ENCODE measurements at places on chromosomes 3 and 15.

- no peak for DNase-seq
These were observed 8.3 kb downstream of the LRRC2 start for GRCh38 chr3:46557814-46558183.

DNA sequence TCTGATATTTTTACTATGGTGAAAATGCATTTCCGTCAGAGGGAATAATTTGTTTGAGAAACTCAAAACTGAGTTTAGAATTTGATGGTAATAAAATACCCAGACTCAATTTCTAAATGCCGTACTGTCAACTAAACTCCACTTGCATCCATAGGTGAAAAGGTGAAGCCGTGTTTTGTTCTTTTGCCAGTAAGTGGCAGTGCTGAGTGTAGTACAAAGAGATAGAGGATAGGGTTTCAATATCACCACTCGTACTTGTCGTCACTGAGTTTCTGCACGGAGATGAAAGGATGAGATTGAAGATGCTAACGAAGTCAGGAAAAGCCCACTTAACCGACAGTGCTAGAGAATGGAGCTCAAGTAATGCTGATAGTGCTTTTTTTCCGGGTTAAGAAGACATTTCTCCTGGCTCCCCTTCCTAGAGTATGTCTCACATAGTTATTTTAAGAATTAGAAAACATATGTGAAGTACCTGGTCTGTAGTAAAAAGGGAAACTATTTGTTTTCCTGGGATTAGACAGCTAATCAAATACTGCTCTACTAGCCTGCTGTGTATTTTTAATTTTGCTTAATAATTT is 345.1 kb downstream of the IL5RA start:
- no peak for DNase-seq

- no peak for DNase-seq
These were observed 432.2 kb upstream of the LMCD1 start for GRCh38 chr3:8069471-8069870.

- DNase-seq: no peak
These were observed 29.1 kb upstream of the VIPR1 start for GRCh38 chr3:42473083-42473932.

DNA sequence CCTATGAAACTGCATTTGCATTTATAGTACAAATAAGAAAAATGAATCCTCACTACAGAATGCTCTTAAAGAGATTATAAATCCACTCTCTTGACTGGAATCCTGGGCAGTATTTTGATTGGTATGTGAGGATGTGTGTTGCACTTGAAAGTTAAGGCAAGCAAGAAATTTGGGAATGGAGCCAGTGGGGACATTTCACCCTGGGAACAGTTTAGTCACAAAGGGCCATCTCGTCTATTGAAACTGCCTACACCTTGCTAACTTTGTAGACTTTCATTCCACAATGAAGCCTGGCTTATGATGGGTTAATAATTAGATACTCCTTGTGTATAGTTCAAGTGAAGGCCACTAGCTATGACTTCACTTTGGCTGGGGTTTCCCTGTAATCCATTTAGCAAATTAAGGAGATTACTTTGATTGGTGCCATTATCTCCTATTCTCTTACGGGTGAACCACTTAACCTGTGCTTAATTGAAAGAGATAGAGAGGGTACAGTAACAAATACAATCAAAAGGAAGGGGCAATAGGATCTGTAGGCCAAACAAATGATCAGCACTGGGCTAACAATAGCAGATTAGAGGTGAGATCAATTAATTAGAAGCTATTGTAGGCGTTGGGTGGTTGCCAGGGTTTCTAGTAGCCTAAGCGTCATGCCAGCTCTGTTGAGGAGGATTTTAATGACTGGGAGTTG is 146.9 kb upstream of the RARB start:
- no peak for DNase-seq

- DNase-seq: no peak
These were observed 257.6 kb upstream of the STT3B start for GRCh38 chr3:31275038-31275572.

DNA sequence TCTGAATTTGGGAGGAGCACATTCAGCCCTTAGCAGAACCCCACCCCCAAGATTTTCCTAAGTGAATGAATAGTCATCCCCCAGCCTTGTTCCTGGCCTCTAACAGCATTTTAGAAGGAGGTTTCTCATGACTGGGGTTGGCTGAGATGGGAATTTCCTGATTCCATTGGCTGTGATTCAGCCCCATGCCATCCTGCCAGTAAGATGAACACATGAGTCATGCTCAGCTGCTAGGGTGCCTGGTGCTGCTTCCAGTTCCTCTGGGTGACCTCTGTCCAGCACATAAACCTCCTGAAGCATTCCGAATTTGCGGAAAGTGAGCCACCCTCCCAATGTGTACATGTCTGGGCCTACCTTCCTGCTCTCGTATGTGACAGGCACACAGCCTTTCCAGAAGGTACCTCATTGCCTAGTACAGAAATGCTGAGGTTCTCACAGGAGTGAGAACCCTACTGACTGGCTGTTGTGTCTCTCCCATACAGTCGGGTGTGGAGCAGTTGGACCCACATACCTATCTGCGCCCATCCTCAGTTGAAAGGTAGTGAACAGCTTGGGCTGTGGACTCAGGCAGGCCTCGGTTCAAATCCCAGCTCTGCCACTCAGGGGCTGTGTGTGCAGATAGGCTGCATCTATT is 91.7 kb downstream of the APBA2 start:
- no peak for DNase-seq

- no peak for DNase-seq
These were observed 366.3 kb downstream of the TIGIT start for GRCh38 chr3:114660124-114660523.

DNA sequence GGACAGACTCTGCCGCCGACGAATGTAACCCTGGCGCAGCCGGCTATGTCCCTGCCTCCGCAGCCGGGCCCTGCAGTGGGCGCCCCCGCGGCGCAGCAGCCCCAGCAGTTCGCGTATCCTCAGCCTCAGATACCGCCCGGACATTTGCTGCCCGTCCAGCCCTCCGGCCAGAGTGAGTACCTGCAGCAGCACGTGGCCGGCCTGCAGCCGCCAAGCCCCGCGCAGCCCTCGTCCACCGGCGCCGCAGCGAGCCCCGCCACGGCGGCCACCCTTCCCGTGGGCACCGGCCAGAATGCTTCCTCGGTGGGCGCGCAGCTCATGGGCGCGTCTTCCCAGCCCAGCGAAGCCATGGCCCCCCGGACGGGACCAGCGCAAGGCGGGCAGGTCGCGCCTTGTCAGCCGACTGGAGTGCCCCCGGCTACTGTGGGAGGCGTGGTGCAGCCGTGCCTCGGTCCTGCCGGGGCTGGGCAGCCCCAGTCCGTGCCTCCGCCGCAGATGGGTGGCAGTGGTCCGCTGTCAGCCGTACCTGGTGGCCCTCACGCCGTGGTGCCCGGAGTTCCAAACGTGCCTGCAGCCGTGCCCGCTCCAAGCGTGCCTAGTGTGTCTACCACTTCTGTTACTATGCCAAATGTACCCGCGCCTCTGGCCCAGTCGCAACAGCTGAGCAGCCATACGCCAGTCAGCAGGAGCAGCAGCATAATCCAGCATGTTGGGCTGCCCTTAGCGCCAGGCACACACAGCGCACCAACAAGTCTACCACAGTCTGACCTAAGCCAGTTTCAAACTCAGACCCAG is 2.4 kb downstream of the TSC22D2 start:
- DNase-seq: peak; percentile 29

DNA sequence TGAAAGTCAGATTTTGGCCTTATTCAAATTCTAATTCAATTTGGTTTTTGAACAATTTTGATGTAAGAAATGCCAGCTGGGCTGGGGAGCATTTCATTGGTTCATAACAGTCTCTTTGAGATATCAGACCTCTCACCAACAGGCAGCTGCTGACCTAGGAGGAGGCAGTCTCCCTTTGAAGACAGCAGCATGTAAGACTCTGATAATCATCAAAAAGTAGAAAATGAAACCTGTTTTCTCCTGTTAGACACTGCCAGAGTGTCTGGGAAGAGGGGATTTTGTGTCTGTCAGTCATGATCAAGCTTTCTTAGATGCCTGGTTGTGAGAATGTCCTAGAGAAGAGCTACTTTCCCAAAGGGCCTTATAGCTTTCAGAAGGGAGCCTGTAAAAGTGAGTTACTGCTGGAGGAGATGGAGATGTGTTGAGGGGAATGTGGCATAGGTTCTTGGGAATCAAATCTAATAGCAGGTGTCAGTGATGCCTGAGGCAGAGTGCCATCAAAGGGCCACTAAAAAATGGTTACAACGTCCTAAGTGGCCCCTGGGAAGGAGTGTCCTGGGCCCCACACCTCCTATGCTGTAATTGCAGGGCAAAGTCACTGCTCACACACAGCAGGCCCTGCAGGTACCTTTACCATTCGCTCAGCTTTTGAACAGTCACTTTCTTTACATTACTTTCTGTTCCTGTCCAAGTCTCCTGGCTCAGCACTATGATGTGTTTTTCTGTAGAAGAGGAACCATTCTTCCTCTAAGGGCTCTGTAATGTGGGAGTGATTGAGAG is 43.1 kb downstream of the FSTL1 start:
- no peak for DNase-seq

- DNase-seq: peak; percentile 21
These were observed 24.7 kb upstream of the MCTP2 start for GRCh38 chr15:94206463-94207167.

DNA sequence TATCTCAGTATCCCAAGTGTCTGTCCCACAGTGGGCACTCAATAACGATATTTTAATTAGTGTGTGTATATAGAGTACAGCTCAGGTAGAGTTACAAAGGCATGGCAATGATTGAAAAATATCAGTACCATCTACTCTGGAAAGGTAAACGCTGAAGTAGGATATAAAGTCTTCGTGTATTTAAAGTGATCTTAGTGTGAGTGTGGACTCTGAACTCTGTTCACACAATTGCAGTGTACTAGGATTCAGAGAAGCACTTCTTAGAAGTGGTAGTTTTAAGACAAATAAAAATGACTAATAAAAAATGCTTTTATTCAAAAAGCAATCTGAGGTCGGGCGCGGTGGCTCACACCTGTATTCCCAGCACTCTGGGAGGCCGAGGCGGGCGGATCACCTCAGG is 62.9 kb upstream of the RAP2B start:
- no peak for DNase-seq

DNA sequence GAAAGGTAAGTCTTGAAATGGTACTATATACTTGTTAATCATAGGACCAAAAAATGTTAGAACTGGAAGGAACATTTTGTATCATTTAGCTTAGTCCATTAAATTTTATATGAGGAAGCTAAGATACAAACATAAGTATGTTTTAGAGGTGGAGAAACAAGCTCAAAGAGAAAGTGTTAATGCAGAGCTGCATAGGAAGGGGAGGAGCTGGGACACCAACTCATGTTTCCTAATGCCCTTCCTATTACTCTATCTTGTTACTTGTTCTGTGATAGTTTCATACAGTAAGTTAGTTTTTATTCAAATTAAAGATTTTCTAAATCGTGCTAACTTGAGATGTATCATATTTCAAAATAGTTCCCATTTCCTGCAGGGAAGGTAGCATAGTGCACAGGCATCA is 7.4 kb downstream of the SLC35A5 start:
- no peak for DNase-seq

GRCh38 chr3:37308247-37308646 is 133.9 kb upstream of the LRRFIP2 start:
- DNase-seq: no peak

- DNase-seq: no peak
These were observed 569.0 kb downstream of the TUSC7 start for GRCh38 chr3:117278424-117279190.

DNA sequence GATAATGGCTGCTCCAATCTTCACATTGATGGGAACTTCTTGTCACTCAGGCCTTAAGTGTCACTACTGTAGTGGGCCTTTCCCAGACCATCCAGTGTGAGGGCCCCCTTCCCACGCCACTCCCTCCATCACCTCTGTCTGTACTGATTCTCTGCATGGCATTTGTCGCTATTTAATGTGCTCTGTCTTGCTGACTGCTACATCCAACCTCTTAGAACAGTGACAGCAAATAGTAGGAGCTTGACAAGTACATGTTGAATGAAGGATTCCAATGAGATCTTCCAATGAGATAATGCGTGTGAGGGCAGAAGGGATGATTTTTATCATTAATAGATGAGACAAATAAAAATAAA is 5.6 kb upstream of the CCR9 start:
- DNase-seq: no peak

DNA sequence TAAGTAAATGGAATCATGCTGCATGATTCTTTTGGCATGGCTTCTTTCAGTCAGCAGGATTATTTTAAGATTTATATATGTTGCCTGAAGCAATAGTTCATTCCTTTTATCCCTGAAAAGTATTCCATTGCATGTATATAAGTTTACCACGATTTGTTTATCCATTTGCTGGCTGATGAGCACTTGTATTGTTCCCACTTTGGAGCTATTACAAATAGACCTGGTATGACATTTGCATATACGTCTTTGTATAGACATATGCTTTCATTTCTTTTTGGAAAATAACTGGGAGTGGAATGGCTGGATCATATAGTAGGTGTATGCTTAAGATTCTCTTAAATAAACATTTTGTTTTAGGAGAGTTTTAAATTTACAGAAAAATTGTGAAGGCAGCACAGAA is 79.3 kb upstream of the CBLB start:
- no peak for DNase-seq

GRCh38 chr3:111324645-111325044 is 217.4 kb upstream of the CD96 start:
- DNase-seq: no peak

DNA sequence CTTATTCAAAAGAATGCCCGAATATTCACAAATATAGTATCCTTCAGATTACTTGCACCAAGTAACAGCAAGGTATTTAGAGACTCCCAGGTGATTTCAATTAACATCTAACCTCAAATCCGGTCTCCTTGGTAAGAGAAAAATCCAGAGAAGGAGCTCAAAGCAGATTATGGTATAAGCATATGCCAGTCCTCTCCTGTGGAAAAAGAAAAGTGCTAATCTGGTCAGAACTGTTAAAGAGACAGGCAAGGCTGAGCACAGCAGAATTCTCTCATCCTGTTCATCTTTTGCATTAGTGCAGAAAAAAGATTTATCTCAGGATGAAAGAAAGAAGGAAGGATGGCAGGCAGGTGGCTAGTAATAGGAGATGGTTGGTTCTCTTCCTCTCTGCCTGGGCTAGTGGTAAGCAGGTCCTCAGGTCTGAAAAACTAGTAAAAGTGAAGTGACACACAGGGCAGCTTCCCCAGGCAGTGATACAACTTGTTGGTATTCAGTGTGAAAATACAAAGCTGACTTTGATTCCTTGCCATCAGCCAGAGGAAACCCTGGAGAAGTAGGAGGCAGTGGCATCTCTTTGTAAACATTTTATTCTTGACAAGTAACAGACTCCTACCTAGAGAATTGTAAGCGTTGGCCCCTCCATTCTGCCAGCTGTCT is 14.2 kb downstream of the ATXN7 start:
- no peak for DNase-seq

DNA sequence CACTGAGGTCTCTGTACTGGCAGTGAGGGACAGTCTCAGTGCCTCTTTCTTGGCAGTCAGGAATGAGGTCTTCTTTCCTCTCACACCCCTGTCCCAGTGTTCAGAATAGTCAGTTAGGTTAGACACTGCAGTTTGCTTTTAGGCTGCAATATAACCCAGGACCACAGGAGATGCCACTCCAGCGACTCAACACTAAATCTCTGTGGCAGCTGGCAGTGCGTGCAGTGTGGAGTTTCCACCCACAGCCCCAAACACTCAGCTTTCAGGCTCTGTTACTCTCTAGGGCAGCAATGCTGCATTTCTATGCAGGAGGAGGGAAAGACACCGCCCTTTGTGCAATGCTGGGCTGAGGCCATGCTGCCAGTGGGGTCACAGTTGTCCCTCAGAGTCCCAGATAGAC is 150.2 kb upstream of the SUCLG2 start:
- no peak for DNase-seq
